CD4-positive, CD25-positive, alpha-beta regulatory T cell (primary cell): ENCODE measurements at places on chromosomes 6 and 20. TPM values are rescaled to one million over a fixed set of nuclear protein-coding genes. Genes with fewer than 3 reads are reported as not detected.

- DNase-seq: no peak
These were observed 168.5 kb upstream of the ID4 start for GRCh38 chr6:19668710-19669109.

- DNase-seq: no peak
These were observed 87.8 kb downstream of the BMP6 start for GRCh38 chr6:7813704-7814103.

- DNase-seq: no peak
These were observed 78.7 kb downstream of the SLC2A10 start for GRCh38 chr20:46787991-46788762.

The MRAP2 gene
- not detected for total RNA-seq

The COL9A1 gene
- not detected for total RNA-seq

DNA sequence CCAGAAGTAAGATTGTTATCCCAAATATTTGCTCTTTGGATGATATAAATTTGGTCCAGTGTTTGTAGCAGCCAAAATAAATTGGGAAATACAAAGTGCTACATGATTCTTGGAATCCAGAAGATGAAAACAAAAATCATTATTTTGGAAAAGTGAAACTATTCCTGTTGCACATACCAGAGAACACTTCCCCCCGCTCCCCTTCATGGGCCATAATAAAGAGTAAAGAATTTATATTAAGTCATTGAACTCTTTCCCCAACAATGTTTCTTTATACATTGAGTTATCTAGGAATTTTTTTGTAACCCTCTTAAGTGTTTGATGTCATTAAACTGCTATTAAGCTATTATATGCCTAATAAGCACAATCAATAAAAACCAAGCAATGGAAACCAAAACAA, 490.4 kb upstream of the HS3ST5 start:
- DNase-seq: no peak

- no peak for DNase-seq
These were observed 15.4 kb upstream of the BTBD3 start for GRCh38 chr20:11902285-11902697.

The HLA-DQA2 gene
- 0.32 TPM for total RNA-seq

The MCCD1 gene
- not detected for total RNA-seq

DNA sequence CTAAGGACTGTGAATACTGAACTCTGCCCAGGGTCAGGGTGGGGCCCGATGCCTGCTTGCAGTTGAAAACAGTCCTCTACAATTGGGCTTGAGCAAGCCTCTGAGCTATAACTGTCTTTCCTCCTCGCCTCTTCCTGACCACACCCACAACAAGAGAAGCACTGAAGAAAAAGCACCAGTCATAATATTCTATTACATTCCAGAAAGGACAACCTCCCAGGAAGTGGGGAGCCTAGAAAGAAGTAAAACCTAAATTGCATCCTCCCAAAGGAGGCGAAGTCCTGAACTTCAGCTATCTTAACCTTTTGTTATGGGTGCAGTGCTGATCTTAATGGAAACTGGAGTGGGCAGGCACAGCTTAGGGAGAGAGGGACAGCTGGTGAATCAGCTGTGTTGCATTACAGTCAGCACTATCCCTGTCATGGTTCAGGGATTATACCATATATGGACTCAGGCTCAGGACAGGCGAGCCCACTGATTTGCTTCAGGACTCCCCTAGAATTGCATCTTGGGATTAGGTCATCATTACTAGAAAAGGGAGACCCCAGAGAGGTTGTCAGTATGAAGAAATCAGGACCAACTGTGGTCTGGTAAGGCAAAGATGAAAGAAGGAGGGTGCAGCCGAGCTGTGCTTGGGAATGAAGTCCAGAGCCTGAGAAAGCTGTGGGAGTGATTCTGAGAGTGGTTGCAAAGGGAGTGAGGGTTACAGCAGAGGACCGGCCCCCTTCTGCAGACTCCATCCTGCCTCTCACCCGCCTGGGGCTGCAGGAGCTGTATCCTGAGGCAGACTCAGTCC, 18.3 kb upstream of the TRAM2 start:
- DNase-seq: no peak

The SAMD5 gene
- total RNA-seq: not detected

The FNDC1 gene
- not detected for total RNA-seq

The GNAS-AS1 gene
- total RNA-seq: 0.54 TPM

DNA sequence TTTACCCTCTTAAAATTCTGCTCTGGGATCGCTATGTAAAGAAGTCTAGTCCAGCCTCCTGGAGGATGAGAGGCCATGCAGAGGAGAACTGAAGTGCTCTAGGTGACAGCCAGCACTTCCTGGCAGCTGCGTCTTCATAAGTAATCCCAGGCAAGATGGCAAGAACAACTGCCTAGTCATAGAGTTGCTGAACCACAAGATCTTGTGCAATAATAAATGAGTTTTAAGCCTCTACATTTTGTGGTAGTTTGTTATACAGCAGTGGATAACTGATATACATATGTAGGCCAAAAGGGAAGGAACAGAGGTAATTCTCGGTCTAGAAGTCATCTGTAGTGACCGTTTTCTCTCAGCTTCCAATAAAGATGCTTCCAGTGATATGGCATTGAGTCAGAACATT, 103.8 kb upstream of the FLRT3 start:
- no peak for DNase-seq

DNA sequence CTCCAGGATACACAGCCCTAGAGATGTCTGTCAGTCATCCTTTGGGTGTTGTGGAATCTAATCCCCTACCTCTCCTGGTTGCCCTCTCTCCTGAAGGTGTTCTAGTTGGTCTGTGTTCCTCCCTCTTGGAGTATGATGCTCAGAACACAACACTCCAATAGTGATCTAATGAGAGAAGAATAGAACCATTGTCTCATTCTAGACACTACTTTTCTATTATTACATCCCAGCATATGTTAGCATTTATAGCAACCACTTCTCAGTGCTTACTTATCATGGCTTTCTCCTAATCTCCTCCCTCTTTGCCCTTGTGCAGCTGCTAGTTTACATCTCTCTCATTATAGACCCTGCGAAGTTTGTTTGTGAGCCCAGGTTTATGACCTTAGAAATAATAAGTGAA, 109.0 kb downstream of the UNC5CL start:
- no peak for DNase-seq

The KCNG1 gene
- not detected for total RNA-seq

The CLVS2 gene
- not detected for total RNA-seq
